A549 (cell line): ENCODE measurements at places on chromosomes 1 and 21. TPM values are rescaled to one million over a fixed set of nuclear protein-coding genes. Genes with fewer than 3 reads are reported as not detected.
A peak's percentile ranks its signal among the peaks of the same experiment; 100 is the strongest.

- DNase-seq = no peak
Measured at GRCh38 chr1:33387625-33388024, 43.3 kb downstream of the PHC2 start.

CELA2A gene
- polyA plus RNA-seq = not detected in 3 replicates

GRCh38 chr1:245770156-245770555 is 615.4 kb downstream of the KIF26B start:
- no peak for DNase-seq

DNA sequence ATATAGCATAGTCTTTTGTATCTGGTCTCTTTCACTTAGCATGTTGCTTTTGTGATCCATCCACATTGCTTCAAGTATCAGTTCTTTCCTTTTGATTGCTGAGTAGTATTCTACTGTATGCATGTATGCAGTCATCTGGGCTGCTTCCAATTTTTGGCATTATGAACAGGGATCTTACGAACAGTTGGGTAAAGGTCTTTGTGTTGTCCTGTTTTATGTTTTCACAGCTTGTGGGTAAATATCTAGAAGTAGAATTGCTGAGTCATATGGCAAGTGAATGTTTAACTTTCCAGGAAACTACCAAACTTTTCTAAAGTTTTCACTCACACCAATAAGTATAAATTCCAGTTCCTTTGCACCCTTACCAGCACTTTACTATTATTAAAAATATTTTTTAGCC is 60.9 kb downstream of the LHX4 start:
- DNase-seq = peak; percentile 80

CHAF1B gene
- polyA plus RNA-seq = 12.9 to 13.3 TPM (median 13.3 TPM) in 3 replicates

DNA sequence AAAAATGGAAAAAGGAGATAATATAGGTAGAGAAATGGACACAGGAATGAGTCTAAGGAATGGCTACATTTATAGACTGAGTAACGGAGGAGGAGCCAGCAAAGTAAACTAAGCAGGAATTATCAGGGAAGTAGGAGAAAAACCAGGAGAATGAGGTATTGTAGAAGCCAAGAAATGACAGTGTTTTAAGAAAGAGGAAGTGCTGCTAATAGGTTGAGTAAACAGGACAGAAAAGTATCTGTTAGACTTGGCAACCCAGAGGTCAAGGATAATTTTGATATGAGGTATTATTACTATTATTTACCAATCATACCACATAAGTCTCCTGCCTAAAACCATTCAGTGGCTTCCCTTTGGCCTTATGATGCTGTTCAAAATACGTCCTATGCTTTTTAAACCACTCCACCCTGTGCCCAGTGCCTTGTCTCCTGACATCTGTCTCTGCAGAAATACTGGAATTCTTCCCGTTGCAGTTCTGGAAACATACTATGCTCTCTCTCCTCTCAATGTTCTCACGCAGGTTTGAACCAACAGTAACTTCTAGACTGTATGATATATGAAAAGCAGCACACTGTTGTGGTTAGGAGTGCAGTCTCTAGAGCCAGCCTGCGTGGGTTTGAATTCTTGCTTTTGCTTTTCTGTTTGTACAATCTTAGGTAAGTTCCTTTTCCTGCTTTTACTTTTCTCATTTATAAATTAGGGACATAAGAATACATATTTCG is 24.6 kb upstream of the NEK7 start:
- DNase-seq = no peak
